ENCODE measurements at places on chromosomes 13 and 19.

DNA sequence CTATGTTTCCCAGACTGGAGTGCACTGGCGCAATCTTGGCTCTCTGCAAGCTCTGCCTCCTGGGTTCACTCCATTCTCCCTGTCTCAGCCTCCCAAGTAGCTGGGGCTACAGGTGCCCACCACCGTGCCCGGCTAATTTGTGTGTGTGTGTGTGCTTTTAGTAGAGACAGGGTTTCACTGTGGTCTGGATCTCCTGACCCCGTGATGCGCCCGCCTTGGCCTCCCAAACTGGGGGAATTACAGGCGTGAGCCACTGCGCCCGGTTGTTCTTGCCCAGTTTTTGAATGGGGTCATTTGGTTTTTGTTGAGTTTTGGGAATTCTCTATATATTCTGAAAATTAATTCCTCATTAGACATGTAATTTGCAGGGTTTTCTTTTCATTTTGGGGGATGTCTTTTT is 238.4 kb upstream of the PRR20A start:
- no peak for DNase-seq

DNA sequence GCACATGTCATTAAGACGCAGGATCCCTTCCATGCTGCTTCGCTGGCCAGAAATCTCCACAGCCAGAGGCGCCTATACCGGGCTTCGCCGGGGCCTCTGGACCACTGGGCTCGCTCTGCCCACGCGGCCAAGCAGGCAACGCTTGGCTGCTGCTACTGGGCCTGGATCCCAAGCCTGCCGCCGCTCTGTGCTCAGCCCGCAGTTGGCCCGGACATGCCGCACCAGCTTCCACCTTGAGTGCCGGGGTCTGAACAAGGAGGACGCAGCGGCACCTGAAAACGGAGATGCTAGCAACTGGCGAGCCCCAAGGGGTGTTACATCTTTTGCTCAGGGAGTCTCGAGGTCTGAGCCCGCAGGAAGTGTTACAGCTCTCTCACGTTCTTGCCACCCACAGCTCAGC is 409.9 kb upstream of the SGCG start:
- no peak for DNase-seq

DNA sequence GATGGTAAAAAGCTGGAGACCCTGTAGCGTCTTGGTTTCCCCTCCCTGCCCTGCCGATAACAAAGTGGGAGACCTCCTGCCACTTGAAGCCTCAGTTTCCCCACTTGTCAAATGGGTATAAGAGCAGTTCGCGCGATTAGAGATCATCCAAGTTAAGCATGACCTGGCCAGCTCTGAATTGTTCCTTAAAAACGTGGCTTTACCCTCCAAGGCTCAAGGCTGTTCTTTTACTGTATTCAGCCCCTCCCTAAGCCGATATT is 421 bp downstream of the TNPO2 start:
- no peak for DNase-seq

- DNase-seq, result no peak
These were observed 115.7 kb upstream of the STARD13 start for GRCh38 chr13:33401238-33401637.

DNA sequence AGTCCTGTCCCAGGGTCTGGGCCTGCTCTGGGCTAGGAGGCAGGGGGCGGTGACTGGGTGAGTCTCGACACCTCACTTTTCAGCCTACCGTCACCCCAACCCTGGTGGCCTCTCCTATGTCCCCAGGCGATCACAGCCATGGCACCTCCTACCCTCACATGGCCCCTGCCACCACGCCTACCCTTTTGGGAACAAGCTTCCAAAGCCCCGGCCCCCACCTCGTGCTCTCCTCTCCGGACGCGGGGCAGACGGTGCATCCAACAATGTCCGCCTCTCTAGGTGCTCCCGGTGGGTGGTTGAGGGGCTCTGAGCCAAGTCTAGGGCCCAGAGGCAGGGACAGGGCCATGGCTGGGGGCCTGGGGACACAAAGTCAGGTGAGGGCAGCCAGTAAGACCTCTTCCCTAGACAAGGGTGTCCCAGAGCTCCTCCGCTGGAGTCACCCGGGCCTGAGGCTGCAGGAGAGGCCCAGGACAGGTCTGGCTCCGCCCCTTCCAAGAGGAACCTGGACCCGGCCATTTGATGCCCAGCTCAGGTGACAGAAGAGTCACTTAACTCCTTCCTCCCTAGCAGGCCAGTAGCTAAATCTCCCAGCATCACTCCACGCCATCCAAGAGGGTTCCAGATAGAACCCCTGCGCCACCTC is at the start of gene SYNE4:
Gene SYNE4, minus strand, starts transcription at position 478 of the 643 bp plus-strand sequence. Its CDS starts 132 bp downstream, at position 346.
- no peak for DNase-seq

GRCh38 chr13:25046985-25047511 is 48.9 kb upstream of the PABPC3 start:
- no peak for DNase-seq

DNA sequence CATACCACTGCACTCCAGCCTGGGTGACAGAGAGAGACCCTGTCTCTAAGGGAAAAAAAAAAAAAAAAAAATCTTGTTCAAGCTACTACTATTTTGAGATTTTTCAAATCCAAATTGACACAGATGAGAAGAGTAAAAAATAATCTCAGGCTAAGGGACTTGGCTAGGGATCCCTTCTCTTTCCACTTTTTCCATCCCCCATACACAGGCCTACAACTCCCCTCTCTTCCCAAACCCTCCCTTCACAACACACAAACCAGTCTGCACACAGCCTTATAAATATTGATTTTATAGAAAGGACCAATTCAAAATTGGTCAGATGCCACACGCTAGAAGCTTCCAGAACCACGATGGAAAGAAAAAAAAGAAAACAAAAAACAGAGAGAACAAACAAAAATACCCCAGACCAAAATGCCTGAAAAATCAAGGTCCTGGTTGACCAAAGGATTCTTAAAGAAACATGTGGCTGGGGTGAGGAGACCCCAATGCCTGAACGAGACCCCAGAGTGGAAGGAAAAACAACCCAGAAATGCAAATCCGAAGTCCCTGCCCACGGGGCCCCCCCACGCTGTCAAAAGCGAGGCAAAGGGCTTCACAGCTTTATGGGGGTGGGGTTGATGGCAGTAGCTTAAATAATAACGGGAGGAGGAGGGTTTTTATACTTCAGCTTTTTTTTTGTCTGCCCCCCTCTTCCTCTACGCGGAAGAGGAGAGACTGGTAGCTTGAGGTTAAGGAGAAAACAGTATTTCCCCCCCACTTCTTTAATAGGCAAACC is 18.1 kb downstream of the QPCTL start:
- DNase-seq, result no peak

- DNase-seq, result no peak
These were observed 66.7 kb upstream of the MIR17HG start for GRCh38 chr13:91280801-91281200.

GRCh38 chr13:110109910-110110309 is 197.0 kb downstream of the COL4A1 start:
- no peak for DNase-seq

- no peak for DNase-seq
These were observed 83.1 kb downstream of the B3GLCT start for GRCh38 chr13:31282741-31283455.

- DNase-seq, result no peak
These were observed 128.4 kb downstream of the TM9SF2 start for GRCh38 chr13:99629641-99630040.
